Left renal cortex interstitium (tissue), 4 donors: ENCODE measurements at places on chromosomes 11 and 22. TPM values are rescaled to one million over a fixed set of nuclear protein-coding genes. Genes with fewer than 3 reads are reported as not detected.

DNA sequence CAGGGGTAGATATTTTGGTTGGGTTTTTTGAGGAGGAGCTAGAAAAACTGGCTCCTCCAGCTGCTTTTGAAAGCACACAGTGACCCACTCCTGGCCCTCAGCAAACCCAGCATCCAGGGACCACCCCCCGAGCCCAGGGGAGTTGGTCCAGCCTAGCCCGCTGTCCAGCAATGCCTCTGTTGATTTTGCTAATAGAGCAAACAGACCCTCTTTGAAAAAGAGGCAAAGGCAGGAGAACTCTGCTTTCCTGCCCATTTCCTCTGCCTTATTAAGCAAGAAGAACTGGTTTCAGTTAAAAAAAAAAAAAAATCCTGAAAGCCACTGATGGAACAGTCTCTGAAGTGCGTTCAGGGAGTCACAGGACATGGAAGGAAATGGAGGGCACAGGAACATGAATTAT, 25.3 kb downstream of the ABTB2 start:
- DNase-seq: no peak

DNA sequence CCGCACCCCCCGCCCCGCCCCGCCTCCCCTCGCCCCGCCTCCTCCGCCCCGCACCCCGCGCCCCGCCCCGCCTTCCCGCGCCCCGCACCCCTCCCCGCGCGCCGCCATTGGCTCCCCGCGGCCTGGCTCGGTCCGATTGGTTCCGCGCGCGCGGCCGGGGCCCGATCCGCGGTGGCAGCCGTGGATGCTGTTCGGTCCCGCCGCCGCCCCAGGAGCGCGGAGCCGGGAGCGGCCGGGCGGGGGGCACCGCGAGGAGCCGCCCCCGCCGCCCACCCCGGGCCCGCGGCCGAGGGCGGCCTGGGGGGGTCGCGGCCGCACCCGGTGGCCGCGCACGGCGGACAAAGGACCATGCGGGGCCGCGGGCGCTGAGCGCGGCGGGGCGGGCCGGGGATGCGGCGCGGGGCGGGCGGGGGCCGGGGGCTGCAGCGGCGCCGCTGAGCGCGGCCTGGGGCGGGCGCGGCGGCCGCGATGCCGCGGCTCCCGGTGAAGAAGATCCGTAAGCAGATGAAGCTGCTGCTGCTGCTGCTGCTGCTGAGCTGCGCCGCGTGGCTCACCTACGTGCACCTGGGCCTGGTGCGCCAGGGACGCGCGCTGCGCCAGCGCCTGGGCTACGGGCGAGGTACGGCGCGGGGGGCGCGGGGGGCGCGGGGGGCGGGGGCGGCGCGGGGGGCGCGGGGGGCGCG, at the start of gene B4GALNT4:
Gene B4GALNT4 (plus strand): TSS at position 164 of the 683 bp plus-strand sequence. CDS start 305 bp downstream, at position 469.
- DNase-seq: no peak

- DNase-seq: no peak
Measured at GRCh38 chr11:31780480-31780971, 30.6 kb downstream of the PAX6 start.

- no peak for DNase-seq
Measured at GRCh38 chr11:131463162-131463561, 92.7 kb downstream of the NTM start.

GRCh38 chr11:70331901-70332300, 61.4 kb downstream of the PPFIA1 start:
- no peak for DNase-seq

DNA sequence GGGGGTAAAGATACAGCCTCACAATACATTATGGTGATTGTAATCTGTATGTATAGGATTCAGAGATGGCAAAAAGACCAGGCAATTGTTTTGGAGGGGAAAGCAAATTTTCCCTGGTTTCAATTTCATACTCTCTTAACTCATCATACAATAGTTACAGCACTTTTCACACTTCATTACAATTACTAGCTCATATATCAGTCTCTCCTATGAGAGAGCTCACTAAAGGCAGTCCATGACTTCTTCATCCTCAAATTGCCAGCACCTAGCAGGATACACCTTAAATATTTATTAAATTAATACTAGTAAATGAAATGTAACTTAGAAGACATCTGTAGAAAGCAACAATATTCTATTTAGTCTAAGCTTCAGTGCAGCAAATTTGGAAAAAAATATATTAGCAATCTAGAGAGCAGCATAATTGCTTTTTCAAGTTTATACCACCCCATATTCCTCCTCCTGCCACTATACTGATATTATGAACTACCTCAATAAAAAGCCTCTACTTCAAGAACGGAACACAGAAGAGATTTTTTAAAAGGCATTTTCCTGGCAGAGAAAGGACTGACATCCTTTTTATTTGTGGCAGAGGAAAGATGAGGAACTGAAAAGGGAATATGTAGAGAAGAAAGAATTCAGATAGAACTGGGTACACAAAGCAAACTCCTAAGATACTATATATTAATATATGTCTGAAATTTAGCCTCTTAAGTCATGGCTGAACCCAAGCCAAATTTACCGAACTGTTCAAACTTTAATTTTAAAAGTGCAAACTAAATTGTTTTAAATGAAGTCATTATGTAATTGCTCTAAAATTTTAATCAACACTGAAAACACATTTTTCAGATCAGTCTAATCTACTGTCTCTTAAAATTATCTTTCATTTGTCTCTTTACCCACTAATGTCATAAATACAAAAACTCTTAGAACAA, 27.7 kb downstream of the PICALM start:
- no peak for DNase-seq

- no peak for DNase-seq
Measured at GRCh38 chr11:119924017-119924416, 195.0 kb upstream of the NECTIN1 start.

DNA sequence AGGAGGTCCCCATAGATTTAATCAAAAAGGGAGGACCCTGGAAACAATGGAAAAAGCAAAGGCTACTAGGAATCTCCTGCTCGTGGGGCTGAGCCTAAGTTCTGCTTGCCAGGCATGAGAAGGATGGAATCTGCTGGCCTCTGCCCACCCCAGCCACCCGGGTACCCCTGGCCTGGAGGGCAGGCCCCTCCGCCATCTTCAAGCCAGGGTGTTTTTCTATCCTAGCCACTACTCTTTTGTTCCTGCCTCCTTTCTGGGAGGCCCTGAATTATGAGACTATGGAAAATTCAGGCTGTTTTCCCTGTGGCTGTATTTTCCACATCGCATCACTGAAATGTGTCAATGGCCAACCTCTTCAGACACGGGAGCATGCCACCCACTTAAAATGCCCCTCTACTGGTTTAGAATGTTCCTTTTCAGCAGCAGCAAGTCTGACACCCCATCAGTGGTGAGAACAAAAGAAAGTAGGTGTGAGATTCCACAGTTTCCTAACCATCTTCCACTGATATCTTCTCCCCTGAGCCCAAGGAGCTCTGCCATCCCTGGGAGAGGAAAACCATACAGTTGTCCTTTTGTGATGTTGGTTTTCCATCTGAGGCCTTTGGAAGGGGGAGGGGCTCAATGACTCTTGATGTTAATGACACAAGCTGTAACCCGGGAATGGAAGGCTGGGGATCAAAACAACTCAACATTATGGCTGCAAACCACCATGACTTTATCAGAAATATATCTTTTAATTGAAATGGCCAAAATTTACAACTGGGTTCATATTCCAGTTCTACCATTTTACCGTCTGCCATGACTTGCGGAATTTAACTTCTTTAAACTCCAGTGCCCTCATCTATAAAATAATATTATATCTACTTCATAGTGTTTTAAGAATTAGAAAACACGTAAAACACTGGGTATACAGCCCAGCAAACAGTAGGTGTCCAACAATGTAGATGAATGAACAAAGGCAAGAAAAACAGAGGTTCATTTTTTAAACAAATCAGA, 22.2 kb downstream of the DKK3 start:
- DNase-seq: no peak

GRCh38 chr11:121795174-121795573, 320.8 kb downstream of the BLID start:
- DNase-seq: no peak

GRCh38 chr22:27627444-27627833, 174.1 kb downstream of the MN1 start:
- DNase-seq: no peak

DNA sequence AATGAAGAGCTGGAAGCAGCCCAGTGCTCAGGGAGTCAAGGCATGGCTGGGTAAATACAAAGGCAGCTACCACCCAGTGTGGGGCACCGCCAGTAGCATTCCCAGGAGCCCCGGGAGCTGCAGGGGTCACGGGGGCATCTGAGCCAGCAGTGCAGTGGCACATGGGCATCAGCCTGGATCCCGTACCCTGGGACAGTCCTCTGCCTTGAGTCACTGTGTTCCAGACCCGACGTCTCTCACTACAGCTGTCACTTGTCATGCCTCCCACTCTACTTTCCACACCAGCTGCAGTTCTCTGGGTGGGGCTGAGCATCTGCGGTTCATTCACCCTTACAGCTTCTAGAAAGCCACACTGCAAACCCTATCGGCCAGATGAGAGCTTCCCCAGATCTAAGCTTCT, 29.6 kb downstream of the DHCR7 start:
- no peak for DNase-seq

The RIMBP3C gene
- 0.32 TPM for polyA plus RNA-seq

The HEPHL1 gene
- 0.30 TPM for polyA plus RNA-seq

The OR51B2 gene
- not detected for polyA plus RNA-seq

The MIOX gene
- 15.4 TPM for polyA plus RNA-seq

The POU2AF2 gene
- not detected for polyA plus RNA-seq

The CHADL gene
- 3.6 TPM for polyA plus RNA-seq

The C11orf42 gene
- polyA plus RNA-seq: 0.66 TPM
